ENCODE measurements at places on chromosomes 1 and 21.
A peak's percentile ranks its signal among the peaks of the same experiment; 100 is the strongest.

- no peak for DNase-seq
Measured at GRCh38 chr1:6587261-6588005, 7.6 kb downstream of the ZBTB48 start.

DNA sequence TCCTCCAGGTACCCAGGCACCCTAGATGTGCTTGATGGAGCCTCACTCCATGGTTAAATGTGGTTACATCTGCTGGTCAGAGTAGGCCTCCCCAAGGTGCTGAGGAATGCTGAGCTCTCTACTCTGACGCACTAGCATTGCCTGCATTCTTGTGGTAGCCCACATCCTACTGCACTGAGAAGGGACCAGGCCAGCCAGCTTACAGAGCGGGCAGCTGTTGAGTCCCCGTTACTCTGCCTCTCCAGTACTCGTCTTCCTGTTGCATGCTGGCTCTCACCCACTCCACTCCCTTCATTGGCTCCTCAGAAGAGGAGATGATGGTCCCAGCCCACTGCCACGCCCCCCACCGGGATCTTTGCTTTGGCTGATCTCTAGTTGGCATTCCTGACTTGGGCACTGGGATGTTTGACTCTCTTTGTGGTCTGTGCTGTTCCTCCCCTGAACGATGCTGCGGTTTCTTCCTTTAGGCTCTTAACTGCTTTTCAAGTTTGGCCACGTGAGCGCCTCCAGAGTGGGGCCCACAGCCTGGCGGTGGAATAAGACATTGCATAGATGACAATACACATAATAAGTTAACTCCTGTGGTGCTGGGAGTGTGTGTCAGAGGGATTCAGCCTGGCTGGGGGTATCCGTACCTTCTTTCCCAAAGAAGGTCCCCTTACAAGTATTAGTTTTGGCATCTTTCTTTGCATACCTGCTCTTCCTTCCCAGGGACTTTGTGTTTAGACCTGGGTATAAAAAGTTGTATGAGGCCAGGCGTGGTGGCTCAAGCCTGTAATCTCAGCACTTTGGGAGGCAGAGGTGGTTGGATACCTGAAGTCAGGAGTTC is 18.6 kb downstream of the AZIN2 start:
- peak; percentile 100 for DNase-seq

DNA sequence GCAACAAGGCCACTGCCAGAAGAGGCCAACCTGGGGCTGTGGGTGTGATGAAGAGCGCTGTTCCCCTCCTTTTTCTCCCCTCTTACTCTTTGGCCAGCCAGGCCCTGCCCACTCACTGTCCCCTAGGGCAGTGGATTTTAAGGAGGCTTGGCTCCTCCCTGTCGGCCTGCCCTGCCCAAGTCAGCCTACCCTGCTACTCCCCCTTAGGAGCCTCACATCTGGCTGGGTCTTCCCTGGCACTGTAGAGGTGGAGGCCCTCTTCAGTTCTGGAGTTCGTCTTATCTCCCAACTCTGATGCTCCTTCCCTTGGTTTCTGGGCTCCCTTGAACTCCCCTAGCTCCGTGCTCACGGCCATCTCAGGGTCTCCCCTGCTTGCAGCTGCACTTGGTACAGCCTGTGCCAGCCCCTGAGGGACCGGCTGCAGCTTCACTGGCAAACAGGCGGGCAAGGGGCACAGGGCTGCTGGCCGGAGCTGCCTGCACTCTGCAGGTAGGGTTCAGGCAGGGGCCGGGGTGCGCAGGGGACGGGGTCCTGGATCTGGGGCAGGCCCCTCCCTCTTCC is 4.0 kb downstream of the AMPD2 start:
- DNase-seq: no peak

- peak; percentile 14 for DNase-seq
Measured at GRCh38 chr1:245031041-245031440, 123.7 kb upstream of the KIF26B start.

DNA sequence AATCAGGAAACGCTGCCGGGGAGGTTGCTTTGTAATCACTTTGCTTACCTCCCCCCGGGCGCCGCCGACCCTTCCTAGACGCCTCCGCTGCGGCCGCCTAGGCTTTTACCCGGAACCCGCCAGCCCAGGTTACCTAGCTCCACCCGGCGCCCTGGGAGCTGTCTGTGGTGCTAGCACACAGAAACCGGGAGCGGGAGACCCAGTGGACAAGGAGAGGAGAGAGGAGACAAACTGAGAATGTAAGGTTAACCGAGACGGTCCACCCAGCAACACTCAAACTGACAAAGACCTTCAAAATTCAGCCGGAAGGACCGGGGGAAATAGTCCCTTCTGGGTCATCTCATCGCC is 9.8 kb downstream of the BARHL2 start:
- peak; percentile 4 for DNase-seq

DNA sequence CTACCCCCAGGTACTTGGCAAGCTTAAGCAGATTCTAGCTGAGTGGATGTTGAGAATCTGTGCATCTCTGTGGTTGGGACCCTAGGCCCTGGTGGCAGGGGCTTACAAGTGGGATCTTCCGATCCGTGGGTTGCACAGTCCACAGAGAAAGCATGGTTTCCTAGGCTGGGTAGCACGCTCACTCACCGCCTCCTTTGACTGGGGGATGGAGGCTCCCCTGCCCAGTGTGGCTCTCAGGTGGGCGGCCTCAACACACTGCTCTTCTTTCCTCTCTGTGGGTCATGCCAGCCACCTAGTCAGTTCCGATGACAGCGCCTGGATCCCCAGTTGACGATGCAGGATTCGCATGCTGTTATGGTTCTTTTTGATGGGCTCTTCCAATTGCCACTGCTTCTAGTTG is 639.5 kb upstream of the ADAMTS5 start:
- no peak for DNase-seq

- no peak for DNase-seq
Measured at GRCh38 chr1:86062453-86062852, 94.1 kb downstream of the COL24A1 start.

GRCh38 chr1:5991381-5992025 is 722 bp downstream of the NPHP4 start:
- DNase-seq: no peak

DNA sequence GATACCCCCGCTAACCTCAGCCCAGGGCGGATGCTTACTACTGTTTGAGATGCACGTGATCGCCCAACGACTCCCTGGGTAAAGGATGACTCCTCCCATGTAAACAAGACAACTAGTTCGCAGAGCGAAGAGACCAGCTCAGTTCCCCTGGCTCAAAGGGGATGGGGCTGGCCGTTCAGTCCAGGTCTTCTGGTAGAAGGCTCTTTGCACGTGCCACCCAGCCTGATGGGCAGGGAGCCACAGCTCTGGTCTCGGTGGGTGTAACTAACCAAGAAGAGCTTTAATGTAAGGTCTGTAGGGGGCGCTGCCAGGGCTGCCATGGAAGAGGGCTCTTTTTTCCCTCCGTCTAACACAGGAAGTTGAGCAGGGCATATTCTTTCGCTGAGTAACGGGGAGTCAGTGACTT is 49.4 kb upstream of the PARP1 start:
- DNase-seq: no peak

GRCh38 chr1:65299328-65299727 is 10.0 kb upstream of the DNAJC6 start:
- DNase-seq: no peak

- no peak for DNase-seq
Measured at GRCh38 chr21:35226968-35227744, 178.1 kb upstream of the RUNX1 start.

- no peak for DNase-seq
Measured at GRCh38 chr1:14220811-14221210, 377.7 kb upstream of the KAZN start.
